ENCODE measurements at places on chromosomes 3 and 15. TPM values are rescaled to one million over a fixed set of nuclear protein-coding genes. Genes with fewer than 3 reads are reported as not detected.

DNA sequence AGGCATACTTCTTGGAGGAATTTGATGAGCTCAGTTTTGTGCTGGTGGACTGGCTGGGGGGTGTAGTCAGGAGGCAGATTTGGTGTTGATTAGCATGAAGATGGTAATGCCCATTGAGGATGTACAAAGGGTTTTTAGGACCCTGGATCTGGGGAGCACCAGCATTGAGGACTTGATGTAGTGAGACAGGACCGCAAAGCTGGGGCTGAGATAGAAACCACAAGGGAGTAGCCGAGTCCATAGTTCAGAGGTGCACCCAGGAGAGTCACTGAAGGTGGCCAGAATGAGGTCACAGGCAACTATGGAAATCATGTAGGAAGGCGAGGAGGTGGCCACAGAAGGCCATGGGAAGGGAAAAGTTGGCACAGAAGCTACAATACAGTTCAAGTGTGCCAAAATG is 2.7 kb upstream of the CDC25A start:
- DNase-seq = no peak

DNA sequence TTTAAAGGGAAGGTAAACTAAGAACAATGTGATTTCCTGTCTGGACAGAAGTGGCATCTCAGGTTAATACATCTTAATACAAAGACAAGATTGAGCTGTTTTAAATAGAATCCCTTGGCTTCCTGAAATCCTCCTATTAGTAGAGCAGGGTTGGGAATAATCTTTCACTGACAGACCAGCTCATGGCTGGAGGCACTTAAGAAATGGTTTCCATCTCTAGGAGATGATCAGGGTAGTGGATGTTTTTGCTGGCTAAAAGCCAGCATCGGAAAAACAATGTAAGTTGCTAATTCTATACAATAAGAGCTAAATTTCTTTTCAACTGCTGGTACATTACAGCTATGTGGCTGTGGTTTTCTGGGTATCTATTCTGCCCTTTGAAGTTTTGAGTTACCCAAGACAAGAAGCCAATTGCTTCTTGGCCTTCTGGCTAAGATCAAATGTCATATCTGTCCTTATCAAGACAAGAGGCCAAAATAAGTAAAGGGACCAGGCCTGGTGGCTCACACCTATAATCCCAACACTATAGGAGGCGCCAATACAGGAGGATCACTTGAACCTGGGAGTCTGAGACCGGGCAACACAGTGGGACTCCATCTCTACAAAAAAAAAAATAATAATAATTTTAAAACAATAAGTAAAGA is 49.6 kb downstream of the SHQ1 start:
- DNase-seq = no peak

DNA sequence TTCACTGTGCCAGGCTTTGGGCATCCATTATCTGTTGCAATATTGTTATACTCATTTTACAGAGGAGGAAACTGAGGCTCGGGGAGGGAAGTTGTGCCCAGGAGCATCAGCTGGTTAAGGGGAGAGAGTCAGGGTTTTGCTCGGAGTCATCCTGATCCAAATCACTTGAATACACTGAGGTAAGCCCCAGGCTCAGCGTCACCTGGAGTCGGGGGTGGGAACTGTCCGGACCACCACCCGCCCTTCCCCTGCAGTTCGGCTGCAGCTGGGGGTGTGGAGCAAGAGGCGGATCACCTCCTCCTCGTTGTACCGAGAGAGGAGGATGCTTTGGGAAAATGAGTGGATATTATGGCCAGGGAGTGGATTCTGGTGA is 646 bp downstream of the HRH1 start:
- no peak for DNase-seq

- no peak for DNase-seq
Measured at GRCh38 chr3:194928831-194929577, 243.3 kb downstream of the FAM43A start.

DNA sequence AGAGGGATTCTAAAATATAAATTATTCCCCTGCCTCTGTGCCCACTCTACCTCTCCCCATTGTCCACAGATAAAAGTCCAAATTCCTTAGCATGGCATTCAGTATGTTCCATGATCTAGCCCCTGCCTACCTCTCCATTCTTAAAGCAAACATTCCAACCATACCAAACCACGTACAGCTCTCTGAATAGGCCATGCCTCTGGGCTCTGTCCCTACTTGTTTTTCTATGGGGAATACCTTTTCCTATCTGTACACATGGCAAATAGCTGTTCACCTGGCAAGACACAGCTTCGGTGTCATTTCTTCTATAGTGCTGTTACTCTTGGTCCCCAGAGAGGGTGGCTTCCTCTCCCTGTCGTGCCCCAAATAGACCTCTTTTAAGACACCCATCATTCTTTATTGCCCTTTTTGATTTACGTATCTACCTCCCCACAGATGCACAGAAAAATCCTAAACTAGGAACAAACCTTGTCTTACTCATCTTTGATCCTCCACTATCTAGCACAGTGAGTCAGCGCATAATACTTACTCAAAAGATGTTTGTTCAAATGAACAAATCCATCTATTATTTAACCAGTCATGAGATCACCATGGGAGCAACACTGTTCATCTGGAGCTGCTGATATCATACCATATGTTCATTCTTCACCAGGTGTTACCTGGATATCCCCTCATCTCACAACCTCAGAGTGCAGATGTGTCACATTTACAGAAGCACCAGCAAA is 329.8 kb downstream of the THSD4 start:
- no peak for DNase-seq

DNA sequence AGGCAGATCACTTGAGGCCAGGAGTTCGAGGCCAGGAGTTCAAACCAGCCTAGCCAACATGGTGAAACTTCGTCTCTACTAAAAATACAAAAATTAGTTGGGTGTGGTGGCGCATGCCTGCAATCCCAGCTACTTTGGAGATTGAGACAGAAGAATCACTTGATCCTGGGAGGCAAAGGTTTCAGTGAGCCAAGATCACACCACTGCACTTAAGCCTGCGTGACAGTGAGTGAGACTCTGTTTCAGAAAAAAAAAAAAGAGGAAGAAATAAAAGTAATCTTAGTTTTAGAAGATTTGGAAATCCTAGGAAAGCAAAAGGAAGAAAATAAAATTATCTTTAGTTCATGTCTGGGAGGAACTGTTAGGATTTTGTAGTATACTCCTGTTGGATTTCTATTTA is 77.2 kb downstream of the IL12A start:
- no peak for DNase-seq

The GREM1 gene
- 0.56 TPM for polyA plus RNA-seq

The SLC28A2 gene
- polyA plus RNA-seq = 0.41 TPM

The EIF3J gene
- polyA plus RNA-seq = 111 TPM

The SOX14 gene
- not detected for polyA plus RNA-seq

The FETUB gene
- polyA plus RNA-seq = 0.20 TPM
